ENCODE measurements at places on chromosomes 11 and 22. TPM values are rescaled to one million over a fixed set of nuclear protein-coding genes. Genes with fewer than 3 reads are reported as not detected.

The RAB39A gene
- 2.5 TPM for total RNA-seq

The FAM83F gene
- total RNA-seq: 0.15 TPM

The A4GALT gene
- 62.1 TPM for total RNA-seq

The ISX gene
- not detected for total RNA-seq

The EMSY gene
- total RNA-seq: 35.0 TPM

The HBE1 gene
- not detected for total RNA-seq

The NRXN2 gene
- total RNA-seq: 35.9 TPM
